ENCODE measurements at places on chromosomes 11 and 22. TPM values are rescaled to one million over a fixed set of nuclear protein-coding genes. Genes with fewer than 3 reads are reported as not detected.

TTC28 gene
- total RNA-seq: 13.0 TPM

TMEM184B gene
- 89.7 TPM for total RNA-seq

CRYBB2 gene
- total RNA-seq: not detected

LTO1 gene
- 20.6 TPM for total RNA-seq

- no peak for DNase-seq
- no peaks in the 10 kb centered on the region for H3K36me3 ChIP-seq
- H3K27ac ChIP-seq: peak overlapping the region; percentile 91
These were observed 26.3 kb downstream of the RTN4R start for GRCh38 chr22:20241579-20242392.

MTMR3 gene
- 19.2 TPM for total RNA-seq

DNA sequence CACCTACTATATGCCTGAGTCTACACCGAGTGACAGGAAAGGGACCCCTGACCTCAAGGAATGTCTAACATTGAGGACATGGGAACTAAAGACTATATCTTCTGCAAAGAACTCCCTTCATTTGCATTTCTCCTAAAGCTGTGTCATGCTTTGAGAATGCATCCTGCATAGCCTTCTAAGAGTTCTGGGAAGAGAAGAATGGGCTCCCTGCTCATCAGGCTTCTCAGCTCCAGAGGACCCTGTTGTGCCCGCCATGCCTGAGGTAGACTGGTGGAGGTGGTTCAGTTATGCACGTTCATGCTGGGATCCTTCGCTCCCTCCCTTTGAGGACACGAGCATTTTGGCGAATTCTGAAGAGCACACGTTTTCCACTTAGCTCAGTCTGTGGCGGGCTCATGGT, 63.3 kb downstream of the GRIK4 start:
- 0 out of 2 replicates have a peak, but pooled peaks cover 4% of the 10 kb centered on the region for H3K36me3 ChIP-seq
- DNase-seq: no peak
- H3K27ac ChIP-seq: no peak overlapping the region
- no peak overlapping the region for H3K4me3 ChIP-seq
- H3K27me3 ChIP-seq: peaks cover 8% of the 10 kb centered on the region
- peaks cover 50% of the 10 kb centered on the region for H3K4me1 ChIP-seq

DNA sequence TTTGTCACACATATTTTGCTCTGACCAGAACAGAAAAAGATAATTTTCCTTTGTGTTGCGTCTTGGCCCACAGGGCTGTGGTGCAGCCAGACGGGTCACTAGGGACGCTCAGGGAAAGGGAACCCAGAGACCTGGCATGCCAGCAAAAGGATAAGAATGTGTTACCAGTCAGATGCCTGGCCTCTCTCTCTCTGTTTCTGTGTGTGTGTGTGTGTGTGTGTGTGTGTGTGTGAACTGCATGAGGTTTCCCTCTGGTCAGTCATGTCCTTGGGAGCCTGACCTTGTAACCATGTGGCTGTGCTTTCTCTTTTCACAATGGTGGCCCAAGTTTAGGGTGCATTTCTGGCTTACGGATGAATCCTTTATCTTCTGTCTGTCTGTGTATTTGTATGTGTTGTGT, 25.4 kb downstream of the CCKBR start:
- no peak for DNase-seq
- no peak overlapping the region for H3K27ac ChIP-seq
- peaks cover 98% of the 10 kb centered on the region for H3K27me3 ChIP-seq
- H3K4me3 ChIP-seq: no peak overlapping the region

- no peaks in the 10 kb centered on the region for H3K27me3 ChIP-seq
- H3K36me3 ChIP-seq: no peaks in the 10 kb centered on the region
- H3K27ac ChIP-seq: no peak overlapping the region
- H3K4me1 ChIP-seq: peaks cover 11% of the 10 kb centered on the region
- DNase-seq: no peak
These were observed 50.2 kb downstream of the EHF start for GRCh38 chr11:34671117-34671516.

TRIM51 gene
- total RNA-seq: not detected
